Tongue (tissue), 3 donors: ENCODE measurements at places on chromosomes 4 and X. TPM values are rescaled to one million over a fixed set of nuclear protein-coding genes. Genes with fewer than 3 reads are reported as not detected.

Gene FOXR2
- total RNA-seq: not detected

- DNase-seq: no peak
Observed at GRCh38 chrX:154502989-154503388, 12.6 kb upstream of the SLC10A3 start.

- DNase-seq: no peak
Observed at GRCh38 chrX:10350221-10350620, 193.4 kb downstream of the CLCN4 start.

DNA sequence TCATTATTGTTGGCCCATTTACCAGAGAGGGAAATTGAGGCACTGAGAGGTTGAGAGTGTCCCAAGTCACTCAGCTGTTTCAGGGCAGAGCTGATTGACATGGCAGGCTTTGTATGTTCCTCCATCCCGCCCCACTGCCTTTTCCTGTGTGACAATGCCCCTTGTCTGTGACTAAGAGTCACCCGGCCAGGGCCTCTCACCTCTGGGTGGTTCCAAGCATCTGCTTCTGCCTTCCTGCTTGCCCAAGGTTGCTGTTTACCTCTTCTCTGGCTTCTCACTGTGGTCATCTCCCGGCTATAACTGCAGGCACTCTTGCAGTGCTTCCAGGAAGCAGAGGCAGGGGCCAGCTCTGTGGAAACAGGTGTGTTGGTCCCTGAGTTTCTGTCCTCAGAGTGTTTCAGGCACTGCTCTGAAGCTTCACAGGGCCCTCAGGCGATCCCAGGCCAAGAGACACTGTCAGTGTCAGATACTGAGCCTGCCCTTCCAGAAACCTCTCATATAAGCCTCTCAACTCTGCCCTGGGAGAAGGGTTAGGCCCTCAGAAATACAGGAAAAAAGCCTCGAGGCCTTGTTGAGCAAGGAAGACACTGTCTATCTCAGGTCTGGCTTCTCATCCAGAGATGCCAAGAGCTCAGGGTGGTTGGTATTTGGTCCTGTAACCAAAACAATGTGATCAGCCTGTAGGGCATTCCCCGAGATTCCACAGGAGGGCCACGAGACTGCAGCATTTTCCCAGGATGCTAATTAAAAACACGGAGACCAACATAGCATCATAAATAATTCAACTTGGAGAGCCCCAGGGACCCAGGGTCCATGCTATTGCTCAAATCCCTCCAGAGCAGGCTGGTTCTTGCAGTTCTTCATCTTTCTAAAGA, 42.0 kb upstream of the PROM1 start:
- DNase-seq: no peak

DNA sequence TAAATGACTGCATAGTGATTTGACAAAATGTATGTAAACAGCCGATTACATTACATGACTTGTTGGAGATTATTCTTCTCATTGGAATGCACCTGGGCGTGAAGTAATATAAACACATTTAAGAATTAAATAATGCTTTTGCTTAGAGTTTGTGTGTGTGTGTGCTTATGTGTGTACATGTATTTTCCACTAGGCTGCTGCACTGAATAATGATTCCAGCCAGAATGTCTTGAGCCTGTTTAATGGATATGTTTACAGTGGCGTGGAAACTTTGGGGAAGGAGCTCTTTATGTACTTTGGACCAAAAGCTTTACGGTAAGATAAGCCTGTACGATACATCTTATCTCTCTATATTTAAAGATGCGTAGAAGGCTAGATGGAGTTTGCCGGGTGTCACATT, 12.6 kb downstream of the NEIL3 start:
- no peak for DNase-seq
